Naive thymus-derived CD4-positive, alpha-beta T cell (primary cell): ENCODE measurements at places on chromosomes 5 and 9. TPM values are rescaled to one million over a fixed set of nuclear protein-coding genes. Genes with fewer than 3 reads are reported as not detected.

DNA sequence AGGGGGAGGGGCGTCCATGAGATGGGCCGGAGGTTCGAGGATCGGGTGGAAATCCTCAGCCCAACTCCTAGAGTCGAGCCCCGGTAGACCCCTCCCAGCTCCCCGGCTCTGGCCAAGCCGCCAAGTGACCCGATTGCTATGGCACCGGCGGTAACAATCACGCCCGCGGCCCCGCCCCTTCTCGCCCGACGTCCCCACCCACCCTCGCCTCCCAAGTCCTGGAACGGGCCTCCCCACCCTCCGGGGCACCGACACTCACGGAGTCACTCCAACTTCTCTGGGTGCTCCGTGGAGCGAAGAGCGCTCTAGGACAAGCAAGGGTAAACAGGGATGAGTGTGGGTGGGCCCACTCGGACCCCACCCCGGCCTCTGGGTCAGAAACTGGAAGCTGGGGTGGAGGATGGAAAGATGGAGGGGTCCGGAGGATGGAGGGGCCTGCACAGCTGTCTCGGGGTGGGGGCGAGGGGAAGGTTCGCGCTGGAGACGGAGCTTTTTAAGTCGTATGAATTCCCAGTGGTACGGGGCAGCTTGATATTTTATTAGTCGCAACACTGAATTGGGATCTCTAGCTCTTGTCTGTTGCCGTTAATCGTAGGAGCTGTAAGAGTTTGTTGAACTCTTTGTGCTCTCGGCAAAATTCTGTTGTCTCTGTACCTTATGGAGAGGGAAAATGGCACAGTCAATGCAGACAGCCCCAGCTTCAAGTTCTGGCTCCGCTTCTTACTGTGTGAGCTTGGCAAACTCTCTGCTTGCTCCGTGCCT is at the start of gene SPACA9:
TSS of gene SPACA9 (plus strand) at position 204 of the 762 bp plus-strand sequence. CDS start 5,050 bp downstream, outside the sequence.
- DNase-seq: no peak

- DNase-seq: no peak
Measured at GRCh38 chr5:149044453-149045088, 18.3 kb downstream of the SH3TC2 start.

- DNase-seq: no peak
Measured at GRCh38 chr5:95976606-95977005, 15.0 kb upstream of the ELL2 start.

The GAS1 gene
- 0.07 TPM in 1 of 2 replicates, not detected in the other for total RNA-seq

DNA sequence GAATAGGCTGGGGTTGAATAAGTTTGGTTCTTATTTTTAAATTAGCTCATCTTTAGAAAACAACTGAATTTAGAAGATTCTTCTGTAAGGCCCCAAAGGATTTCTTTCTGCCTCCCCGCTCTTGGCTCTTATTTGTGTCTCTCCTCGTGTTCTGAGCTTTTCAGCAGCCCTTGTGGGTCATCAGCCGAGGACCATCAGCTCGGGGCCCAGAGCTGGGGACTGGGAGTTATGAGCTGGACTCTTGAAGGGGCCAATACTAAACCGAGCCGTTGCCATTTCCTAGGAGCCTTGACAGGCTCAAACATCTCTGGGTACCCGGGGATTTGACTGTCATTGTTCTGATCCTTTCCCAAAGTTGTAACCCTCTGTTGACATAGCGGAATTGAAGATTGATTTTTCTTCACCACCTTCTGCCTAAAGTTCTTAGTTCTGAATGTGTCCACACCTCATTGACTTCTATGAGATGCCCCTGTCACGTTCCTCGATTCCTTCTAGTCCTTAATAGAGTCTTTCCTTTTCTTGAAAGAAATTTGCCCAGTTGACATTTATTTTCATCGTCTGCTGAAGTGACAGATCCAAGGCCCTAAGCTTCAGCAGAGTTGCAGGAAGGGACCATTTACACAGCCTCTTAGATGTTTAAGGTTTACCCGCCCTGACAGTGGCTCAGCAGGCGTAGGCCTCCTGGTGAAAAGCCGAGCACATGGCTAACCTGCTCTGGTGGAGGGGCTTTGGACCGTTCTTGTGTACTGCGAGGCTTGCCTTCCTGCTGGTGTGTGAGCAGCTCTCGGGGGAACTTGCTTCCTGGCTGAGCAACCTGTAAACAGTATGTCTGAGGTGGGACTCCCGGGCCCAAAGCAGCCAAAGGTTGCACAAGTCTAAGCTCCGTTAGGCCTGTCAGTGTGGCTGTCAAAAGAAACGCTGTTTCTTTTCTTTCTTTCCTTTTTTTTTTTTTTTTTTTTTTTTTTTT is 24.0 kb downstream of the ABL1 start:
- no peak for DNase-seq

DNA sequence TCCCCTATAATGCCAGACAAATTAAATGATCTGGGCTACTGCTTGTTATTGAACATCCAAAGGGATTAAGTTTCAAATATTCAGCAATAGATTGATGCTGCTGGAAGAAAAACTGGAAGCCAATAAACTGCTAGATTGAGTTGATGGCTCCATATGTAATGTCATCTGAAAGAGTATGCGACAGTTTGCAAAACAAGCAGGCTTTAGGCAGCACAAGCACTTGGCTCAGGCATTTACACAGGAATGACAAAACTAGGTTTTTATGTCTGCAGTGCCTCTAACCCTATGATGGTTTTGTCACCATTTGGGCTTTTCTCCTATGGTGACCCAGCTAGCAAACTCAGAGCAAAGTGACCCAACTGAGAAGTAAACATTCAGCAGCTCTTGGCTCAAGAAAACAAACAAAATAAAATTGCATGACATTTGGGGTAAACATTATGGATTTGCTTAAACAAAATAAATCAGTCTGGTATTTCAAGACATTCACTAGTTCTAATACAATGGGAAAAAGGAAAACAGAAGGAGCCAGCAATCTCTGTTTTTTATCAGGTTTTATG is 978.5 kb downstream of the DTWD2 start:
- no peak for DNase-seq

GRCh38 chr5:109614981-109615380 is 74.7 kb upstream of the MAN2A1 start:
- DNase-seq: no peak

DNA sequence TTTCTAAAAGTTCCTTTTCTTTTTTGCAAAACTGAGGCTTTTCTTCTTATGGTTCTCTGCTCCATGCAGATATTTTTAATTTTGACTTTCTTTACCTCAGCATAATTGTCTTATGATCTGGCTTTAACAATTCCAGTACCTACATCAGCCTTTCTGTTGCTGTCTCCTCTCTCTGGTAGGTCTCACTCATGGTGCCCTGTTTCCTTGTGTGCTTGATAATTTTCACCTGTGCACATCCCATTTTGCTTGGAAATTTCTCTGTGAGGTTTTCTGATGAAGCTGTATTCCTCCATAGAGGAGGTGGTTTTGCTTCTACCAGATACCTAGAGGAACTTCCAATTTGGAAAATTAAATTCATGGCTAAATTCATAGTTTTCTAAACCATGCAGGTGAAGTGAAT is 2.3 kb upstream of the HSD17B3 start:
- no peak for DNase-seq

The SLC35D2 gene
- 13.3 and 15.0 TPM in 2 replicates for total RNA-seq

The SLIT3 gene
- total RNA-seq: not detected

- no peak for DNase-seq
Measured at GRCh38 chr9:137143459-137143858, 4.5 kb downstream of the GRIN1 start.

The GDF9 gene
- 1.4 TPM for total RNA-seq

DNA sequence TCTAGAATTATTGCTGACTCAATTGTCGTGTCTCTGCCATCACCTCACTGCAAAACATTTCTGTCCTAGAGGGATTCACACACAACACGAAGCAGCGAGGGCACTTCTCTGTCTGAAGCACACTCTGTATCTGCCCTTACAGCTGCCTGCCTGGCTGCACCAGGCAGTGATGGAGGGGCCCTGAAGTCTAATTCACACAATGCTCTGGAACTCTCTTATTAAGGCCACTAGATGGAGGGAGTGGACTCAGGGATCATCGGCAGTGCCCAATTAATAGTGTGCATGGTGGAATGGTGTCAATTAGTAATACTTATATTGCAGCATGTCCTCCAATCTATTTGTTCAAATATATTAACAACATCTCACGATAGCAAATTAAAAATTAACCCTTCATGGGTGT is 157.5 kb upstream of the MAP1B start:
- no peak for DNase-seq

The GPR150 gene
- total RNA-seq: 1.2 TPM

- DNase-seq: peak; percentile 27
Measured at GRCh38 chr5:123671042-123671441, 159.1 kb downstream of the CSNK1G3 start.

The DMGDH gene
- 0.78 TPM for total RNA-seq

DNA sequence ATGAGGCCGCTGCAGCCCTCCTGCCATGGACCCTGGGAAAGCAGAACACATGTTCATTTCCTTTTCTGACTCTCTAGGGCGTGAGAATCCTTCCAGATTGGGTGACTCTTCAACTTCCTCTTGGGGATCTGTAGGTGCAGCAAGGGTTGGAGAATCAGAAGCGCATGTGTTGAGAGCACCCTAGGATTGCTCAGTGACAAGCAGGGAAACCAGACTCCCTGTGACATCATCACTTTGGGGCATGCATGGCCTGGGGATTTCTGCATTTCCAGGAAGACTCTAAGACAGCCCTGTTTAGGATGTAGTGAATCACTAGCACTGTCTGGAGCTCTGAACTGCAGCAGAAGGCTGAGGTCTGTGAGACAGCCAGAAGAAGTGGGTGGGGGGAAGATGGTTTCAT is 15.1 kb upstream of the LCP2 start:
- peak; percentile 85 for DNase-seq

DNA sequence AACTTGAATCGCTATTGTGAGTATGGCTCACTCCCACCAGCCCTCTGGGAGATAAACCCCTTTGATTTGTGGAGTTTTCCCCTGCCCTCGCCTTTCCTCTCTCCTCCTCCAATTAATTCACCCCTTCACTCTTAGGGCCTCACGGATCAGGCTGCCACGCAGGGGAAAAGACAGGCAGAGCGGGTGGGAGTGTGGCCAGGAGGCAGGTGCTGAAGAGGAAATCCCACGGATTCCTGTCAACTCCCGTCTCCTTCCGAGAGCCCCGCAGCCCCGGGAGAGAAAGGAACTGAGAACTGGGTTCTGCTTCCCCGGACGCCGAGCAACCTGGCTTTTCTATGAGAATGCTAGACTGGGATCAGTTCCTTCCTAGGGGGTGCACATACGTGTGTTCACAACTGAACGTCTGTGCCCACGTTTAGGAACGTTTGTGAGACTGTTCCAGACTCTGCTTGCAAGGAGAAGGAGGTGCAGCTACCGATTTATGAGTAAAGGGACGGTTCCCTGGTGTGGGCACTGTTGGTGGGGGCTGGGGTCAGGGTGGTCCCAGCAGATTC is 314.5 kb upstream of the TLE4 start:
- no peak for DNase-seq

DNA sequence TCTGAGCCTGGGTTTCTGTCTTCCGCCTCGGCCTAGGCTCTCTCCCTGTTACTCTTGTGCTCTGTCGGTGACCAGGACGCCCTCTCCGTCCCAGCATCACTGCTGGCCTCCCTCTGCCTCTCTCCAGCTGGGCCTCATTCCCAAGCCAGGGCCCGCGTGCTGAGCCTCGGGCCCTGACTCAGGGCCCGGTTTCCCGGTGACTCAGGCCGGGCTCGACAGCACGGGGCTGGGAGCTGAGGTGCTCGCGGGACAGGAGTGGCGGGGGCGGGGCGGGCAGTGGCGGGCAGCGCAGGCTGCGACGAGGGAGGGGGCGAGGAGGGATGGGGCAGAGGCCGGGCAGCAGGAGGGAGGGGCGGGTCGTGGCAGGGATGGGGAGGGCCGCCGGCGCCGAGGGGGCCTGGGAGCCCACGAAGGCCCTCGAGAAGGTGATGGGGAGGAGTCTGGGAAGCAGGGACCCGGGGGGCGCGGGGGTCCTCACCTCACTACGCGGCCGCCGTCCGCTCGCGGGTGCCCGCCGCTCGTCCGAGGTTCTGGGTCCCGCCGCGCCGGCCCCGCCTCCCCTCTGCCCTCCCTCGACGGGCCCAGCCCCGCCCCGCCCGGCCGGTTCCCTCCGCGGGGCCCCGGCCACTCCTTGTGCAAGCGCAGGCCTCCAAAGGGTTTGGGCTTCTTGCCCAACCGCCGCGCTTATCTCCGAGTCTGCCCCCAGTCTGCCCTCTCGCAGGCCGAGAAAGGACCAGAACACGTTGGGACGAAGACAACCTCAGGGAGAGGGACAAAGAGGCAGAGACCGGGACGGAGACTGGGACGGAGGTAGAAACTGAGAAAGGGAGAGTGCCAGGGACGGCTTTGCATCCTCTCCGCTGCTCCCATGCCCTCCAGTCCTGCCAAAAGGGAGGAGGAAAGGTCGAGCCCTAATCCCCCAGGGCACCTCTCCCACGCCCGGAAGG is at the start of gene ARAP3:
TSS of gene ARAP3 (minus strand) at position 536 of the 947 bp plus-strand sequence. CDS start 1,744 bp downstream, outside the sequence.
- DNase-seq: no peak

The FOXD4L3 gene
- 0.30 TPM for total RNA-seq

DNA sequence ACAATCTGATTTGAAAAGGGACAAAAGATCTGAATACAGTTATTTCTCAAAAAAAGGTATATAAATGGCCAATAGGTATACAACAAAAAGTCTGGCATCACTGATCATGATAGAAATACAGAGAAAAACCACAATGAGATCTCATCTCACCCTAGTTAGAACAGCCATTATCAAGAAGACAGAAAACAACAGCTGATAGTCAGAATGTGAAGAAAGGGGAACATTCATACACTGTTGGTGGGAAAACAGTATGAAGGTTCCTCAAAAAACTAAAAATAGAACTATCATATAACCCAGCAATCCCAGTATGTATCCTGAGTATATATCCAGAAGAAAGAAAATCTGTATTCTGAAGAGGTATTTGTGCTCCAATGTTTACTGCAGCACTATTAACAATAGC is 75.7 kb upstream of the OR2K2 start:
- DNase-seq: no peak

The NDUFA8 gene
- 6.7 TPM for total RNA-seq

The ZNF879 gene
- 19.3 TPM for total RNA-seq
